IMR-90 (cell line): ENCODE measurements at places on chromosomes 11 and 22. TPM values are rescaled to one million over a fixed set of nuclear protein-coding genes. Genes with fewer than 3 reads are reported as not detected.

- DNase-seq = no peak
These were observed 35.7 kb downstream of the TP53I11 start for GRCh38 chr11:44915004-44915403.

DNA sequence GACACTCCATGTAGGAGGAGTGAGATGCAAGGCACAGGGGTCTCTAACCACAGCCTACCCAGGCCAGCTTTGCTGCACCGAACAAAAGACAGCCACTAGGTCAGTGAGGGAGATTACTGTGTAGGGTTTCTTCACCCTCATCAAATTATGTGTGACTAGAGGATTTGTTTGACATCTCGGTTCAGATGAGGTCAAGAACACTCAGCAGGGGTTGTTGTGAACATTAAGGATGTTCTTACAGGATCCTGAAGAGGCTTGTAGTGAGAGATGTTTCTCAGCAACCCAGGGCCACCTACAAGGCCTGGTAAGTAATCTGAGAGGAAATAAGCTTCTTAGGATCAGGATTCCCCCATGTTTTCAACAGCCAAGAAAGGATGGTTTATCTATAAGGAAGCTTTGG is 202.1 kb downstream of the NXPE2 start:
- DNase-seq = no peak

The PDGFB gene
- not detected in 2 replicates for total RNA-seq

DNA sequence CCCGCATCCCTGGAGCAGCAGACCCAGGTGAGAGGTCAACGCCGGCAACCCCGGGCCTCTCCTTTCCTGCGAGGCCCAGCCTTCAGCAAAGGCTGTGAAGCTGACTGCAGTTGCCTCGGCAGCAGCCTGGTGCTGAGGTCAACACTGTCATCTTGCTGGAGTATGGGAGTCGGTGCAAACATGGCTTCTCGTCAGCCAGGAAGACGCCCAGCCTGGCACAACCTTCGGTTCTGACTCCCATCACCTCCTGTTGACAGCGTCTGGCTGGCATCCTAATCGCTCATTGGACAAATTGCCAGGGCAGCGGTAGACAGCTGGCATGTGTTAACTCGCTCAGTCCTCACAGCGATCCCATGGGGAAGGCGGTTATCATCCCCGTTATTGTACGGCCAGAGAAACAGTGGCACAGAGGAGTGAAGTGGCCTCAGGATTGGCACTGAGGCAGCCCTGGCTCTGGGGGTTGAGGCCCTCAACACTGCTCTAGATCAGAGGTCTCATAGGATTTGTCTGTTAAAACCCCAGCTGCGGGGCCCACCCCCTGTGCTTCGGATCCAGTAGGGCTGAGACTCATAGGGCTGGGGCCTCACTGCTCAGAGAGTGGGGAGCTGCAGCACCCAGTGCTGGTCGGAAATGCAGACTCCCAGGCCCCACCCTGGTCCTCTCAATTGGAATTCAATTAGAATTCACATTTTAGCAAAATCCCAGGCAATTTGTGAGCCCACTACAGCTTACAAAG is 39.3 kb upstream of the TP53I11 start:
- no peak for DNase-seq
